Tibial nerve (tissue), 4 donors: ENCODE measurements at places on chromosomes 1 and 21. TPM values are rescaled to one million over a fixed set of nuclear protein-coding genes. Genes with fewer than 3 reads are reported as not detected.

DNA sequence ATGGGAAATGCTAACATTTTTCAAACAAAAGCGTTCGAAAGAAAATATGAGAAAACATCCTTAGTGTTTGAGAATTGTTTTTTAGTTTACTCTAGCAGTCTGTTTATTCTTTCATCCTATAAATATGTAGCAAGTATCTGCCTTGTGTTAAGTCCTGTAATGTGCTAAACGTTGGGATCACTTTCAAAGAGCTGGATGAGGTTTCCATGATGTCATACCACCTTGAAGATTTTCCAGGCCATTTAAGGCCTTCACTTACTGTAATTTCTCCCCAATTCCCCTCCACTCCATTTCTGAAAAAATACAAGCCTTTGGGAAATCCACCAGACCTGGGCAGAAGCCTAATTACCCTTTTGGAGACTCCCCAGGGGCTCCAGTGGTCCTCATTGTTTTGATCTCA lies 24.2 kb upstream of the CTBS start:
- no peaks in the 10 kb centered on the region for H3K27me3 ChIP-seq
- no peak overlapping the region for H3K4me3 ChIP-seq
- H3K4me1 ChIP-seq: no peaks in the 10 kb centered on the region
- no peaks in the 10 kb centered on the region for H3K36me3 ChIP-seq
- no peak overlapping the region for H3K27ac ChIP-seq
- no peak for DNase-seq

DNA sequence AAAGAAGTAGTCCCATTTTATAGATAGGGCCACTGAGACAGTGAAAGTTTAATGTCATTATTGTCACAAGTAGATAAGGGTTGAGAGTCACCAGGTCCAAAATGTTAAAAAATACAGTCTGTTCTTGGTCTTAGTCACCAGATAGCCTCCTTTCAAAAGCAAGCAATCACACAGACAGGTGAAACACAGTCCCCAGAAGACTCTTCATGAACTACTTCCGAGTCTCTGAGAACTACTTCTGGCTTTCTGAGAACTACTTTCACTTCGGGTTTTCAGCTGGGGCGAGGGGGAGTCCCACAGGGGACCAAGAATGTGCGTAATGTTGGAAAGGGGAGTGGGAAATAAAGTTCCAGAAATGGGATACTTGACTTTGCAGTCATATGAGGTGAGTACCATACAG lies 143.2 kb downstream of the HHIPL2 start:
- H3K4me3 ChIP-seq: no peak overlapping the region
- H3K27ac ChIP-seq: no peak overlapping the region

DNA sequence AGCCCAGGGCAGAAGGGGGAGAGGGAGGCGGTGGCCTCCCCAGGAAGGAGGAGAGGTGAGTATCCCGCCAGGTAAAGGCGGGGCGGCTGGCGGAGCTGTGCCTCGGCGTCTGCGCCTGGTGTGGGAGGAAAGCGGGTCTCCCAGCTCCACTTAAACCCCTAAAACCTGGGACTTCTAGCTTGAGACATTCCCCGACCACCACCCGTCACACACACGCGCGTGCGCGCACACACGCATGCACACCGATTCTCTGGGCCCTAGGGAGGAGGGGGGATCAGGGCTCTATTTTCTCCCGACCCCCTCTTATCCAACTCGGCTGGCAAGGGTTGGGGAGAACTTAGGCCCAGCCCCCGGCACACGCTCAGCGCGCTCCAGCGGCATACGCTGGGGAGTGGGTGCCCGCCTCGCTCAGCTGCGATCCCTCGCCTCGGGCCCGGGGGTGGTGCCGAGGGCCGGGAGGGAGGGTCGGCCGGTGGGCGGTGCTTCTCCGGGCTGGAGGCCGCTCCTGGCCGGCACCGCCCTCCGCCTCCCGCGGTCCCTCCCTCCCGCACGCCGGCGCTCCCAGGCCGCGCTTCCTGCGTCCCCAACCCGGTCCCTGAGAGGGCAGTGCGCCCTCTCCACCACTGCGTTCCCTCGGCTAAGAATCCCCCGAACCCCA lies at the start of gene TMEM51:
TSS of gene TMEM51 (plus strand) at position 564 of the 658 bp plus-strand sequence. CDS start 61,341 bp downstream, outside the sequence.
- no peak for DNase-seq
- no peaks in the 10 kb centered on the region for H3K36me3 ChIP-seq
- H3K4me1 ChIP-seq: peaks cover 44% of the 10 kb centered on the region
- H3K27ac ChIP-seq: peak within 1 kb of the TSS; percentile 90

DNA sequence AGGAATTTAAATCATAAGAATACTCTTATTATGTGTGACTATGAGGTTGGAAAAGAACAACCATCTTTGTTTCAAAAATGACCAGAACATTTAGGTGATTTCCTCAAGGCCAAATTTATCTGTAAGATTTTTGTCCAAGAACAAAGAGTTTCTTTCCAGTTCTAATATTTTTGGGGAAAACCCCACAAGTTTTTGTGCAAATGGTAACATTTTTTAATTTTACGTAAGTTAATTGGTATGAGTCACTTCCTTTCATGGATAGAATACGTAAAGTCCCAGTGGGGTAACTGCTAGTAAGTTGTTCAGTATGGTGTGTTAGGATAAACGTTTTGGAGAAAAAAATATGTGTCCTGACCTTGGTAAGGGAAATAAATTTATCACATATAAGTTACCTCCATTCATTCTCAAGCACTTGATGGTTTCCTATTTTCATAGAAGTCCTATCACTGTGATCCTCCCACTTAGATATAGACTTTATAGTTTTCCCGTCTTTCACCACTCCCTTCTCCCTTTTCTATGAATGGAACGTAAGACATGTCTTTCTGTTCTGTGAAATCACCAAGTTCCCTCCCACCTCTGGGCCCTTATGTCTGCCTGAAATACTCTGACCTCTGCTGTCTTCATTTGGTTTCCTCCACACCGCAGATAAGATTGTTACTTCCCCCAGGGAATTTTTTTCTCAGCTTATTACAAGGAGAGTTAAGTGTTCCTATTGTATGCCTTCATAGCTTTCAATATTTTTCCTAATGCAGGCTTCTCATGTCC lies 34.9 kb upstream of the TSNAX start:
- no peak for DNase-seq
- H3K27ac ChIP-seq: no peak overlapping the region
- H3K27me3 ChIP-seq: no peaks in the 10 kb centered on the region
- H3K4me1 ChIP-seq: no peaks in the 10 kb centered on the region
- H3K4me3 ChIP-seq: no peak overlapping the region

- no peak overlapping the region for H3K4me3 ChIP-seq
- H3K36me3 ChIP-seq: no peaks in the 10 kb centered on the region
- no peaks in the 10 kb centered on the region for H3K4me1 ChIP-seq
These were observed 86.4 kb downstream of the RUNX1 start for GRCh38 chr21:34962586-34963222.

DNA sequence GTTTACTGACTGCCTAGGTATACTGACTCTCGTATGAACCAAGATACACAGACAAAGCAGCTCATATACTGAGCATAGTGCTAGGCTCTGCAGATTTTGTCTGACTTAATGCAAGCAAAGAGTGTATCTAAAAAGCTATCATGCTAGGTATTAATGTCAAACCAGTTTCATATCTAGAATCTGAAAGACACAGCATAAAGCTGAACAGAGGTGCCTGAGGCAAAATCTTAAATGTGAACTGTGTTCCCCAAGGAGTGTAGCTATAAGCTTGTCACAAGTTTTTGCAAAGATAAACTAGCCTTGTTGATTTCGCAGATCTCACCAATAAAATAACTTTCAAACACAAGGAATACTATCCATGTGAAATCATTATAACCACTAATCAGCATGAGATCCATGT lies 18.1 kb downstream of the JAK1 start:
- peaks cover 8% of the 10 kb centered on the region for H3K4me1 ChIP-seq
- no peak for DNase-seq
- H3K4me3 ChIP-seq: no peak overlapping the region
- H3K27me3 ChIP-seq: no peaks in the 10 kb centered on the region
- no peak overlapping the region for H3K27ac ChIP-seq

DNA sequence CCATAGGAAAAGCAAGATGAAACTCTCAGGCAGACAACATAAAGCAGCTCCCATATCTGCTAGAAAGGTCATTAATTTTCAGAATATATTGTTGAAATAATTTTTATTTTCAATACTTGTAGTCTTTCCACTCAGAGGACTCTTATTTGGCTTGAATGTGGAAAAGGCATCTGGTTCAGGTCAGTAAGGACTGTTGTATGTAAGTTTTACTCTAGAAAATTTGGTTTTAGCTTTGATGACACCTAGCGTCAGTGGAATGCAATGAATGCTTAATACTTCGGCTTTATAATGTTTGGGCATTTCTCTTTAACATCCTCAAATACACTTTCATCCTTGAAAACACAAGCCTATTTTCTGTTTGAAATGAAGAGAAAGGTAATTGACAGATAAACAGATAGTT lies 63.3 kb downstream of the LRRC40 start:
- no peak overlapping the region for H3K4me3 ChIP-seq
- H3K27ac ChIP-seq: no peak overlapping the region
- no peaks in the 10 kb centered on the region for H3K4me1 ChIP-seq
- H3K27me3 ChIP-seq: no peaks in the 10 kb centered on the region
- H3K36me3 ChIP-seq: no peaks in the 10 kb centered on the region
- no peak for DNase-seq

- no peaks in the 10 kb centered on the region for H3K27me3 ChIP-seq
- H3K36me3 ChIP-seq: no peaks in the 10 kb centered on the region
- no peak overlapping the region for H3K27ac ChIP-seq
- no peaks in the 10 kb centered on the region for H3K4me1 ChIP-seq
- H3K4me3 ChIP-seq: no peak overlapping the region
- DNase-seq: no peak
These were observed 122.0 kb upstream of the B3GALT2 start for GRCh38 chr1:193308438-193308837.

- H3K4me1 ChIP-seq: no peaks in the 10 kb centered on the region
- no peaks in the 10 kb centered on the region for H3K27me3 ChIP-seq
- DNase-seq: no peak
- no peak overlapping the region for H3K27ac ChIP-seq
- H3K4me3 ChIP-seq: no peak overlapping the region
These were observed 230.5 kb upstream of the CAMK1G start for GRCh38 chr1:209353053-209353452.

DNA sequence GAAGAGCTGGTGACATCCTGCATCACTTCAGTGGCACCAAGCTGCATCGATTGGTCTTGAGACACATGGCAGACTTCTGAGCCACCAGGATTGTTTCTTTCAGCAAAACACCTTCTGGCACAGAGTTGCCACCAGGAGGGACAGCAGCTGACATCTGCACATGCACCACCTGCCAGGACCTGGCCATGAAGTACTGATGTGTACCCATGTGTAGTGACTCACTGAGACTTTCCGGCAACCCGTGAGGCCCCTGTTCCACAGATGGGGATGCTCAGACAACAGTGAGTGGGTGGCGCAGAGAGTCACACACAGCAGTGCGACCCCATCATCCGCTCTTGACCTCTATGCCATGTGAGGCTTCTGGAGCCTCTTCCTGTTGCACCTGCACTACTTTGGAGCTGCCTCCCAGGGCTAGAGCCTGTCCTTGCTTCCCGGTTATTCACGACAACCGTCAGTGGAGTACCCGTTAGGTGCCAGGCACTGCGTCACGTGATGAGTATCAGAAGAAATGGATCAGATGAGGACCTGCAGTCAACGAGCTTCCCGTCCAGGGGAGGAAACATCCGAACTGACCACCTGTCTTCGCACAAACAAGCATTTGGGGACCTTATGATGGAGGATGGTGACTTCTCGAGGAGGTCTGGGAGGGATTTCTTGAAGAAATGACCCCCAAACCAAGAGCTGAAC lies 80.5 kb upstream of the VAMP3 start:
- no peak for DNase-seq
- no peaks in the 10 kb centered on the region for H3K36me3 ChIP-seq
- no peaks in the 10 kb centered on the region for H3K4me1 ChIP-seq
- H3K4me3 ChIP-seq: no peak overlapping the region
- no peaks in the 10 kb centered on the region for H3K27me3 ChIP-seq

DNA sequence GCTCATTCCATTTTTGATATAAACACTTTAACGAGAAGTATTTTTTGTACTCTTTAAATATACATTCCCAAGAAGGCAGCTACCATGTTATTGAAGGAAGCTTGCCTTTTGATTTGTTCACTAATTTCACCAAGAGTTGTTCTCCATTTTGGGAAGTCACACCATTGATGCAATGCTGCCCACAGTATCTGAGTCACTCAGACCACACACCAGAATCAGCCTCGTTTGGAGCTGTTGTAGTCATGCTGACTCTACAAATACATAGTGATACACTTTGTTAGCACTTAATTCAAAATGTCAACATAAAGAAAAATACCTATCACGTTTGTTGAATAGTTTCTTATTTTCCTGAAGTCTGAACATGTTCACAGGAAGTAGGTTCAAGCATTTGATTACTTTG lies 78.7 kb downstream of the PAPPA2 start:
- H3K4me1 ChIP-seq: no peaks in the 10 kb centered on the region
- no peak overlapping the region for H3K4me3 ChIP-seq
- H3K27me3 ChIP-seq: no peaks in the 10 kb centered on the region
- H3K27ac ChIP-seq: no peak overlapping the region

DNA sequence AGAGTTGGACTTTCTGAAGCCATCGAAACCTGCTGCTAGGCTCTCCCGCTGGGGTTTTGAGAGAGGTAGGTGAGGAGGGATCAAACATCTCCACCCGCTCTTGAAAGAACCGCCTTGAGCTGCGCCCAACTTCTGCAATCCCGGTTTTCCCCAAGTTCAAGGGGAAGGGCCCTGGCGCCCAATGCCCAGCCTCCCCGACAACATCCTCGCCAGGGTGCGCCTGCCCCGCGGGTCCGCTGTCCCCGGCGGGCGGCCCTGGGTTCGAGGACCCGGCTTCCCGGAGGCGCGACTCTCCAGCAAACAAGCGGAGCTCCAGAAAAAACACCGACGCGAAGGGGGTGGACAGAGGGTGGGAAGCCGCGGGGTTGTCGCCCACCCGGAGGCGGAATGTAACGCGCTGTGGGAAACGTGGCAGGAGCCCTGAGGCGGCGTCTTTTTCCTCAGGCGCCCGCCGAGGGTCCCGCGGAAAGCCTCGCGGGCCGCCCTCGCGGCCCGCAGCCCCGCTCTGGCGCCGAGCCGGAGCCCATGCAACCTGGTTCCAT lies 607 bp downstream of the BTG3 start:
- peaks cover 7% of the 10 kb centered on the region for H3K4me1 ChIP-seq
- H3K36me3 ChIP-seq: no peaks in the 10 kb centered on the region
- H3K4me3 ChIP-seq: peak overlapping the region; percentile 89
- peak overlapping the region; percentile 90 for H3K27ac ChIP-seq
- DNase-seq: peak; percentile 23
- no peaks in the 10 kb centered on the region for H3K27me3 ChIP-seq

DNA sequence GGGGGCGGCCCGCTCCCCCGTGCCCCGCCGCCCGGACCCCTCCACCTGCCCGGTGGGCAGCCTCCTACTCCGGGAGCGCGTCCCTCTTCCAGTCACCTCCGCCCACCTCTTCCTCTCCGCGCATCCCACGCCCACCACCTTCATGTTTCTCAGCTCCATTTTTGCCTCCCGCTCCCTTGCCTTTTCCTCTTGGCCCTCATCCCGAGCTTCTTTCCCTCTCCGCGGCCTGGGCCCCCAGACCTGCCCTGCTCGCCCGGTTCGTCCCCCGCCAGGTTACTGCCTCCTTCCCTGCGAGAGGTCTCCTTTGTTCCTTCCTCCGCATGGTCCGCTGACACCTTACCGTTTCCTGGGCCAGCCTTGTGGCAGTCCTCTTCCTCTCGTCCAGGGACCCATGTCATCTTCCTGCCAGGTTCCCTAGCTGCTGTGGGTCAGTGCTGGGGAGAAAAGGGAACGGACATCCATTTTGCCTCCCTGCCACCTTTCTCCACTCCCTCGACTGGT lies 563 bp downstream of the QSOX1 start:
- no peaks in the 10 kb centered on the region for H3K36me3 ChIP-seq
- peak overlapping the region; percentile 78 for H3K4me3 ChIP-seq
- H3K27ac ChIP-seq: peak overlapping the region; percentile 90
- H3K4me1 ChIP-seq: no peaks in the 10 kb centered on the region

CAPZA1 gene
- 112 TPM for total RNA-seq

CD52 gene
- not detected for total RNA-seq

FAM72A gene
- 1.3 TPM for total RNA-seq

LINGO4 gene
- total RNA-seq: not detected

PAPPA2 gene
- 0.90 TPM for total RNA-seq

LRIF1 gene
- 3.9 TPM for total RNA-seq
